ENCODE measurements at places on chromosomes 3 and 15.

DNA sequence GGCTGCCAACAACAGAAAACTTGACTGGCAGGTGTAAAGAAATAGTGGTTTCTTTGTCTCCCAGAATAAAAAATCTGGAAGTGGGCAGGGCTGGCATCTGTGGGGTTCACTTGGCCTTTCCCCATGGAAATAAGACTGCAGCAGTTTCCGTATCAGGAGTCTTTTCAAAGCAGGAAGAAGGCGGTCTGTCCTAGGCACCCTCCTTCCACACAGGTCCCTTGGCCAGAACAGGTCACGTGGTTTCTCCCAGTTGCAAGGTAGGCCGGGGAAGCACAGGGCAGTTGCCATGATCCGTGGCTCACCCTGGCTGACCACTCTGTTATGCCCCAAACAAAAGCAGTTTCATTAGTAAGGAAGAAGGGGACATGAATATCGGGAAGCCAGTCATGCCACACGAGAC, 45.4 kb downstream of the ZDHHC19 start:
- DNase-seq = no peak

- no peak for DNase-seq
Measured at GRCh38 chr3:140931016-140931454, 10.6 kb upstream of the SLC25A36 start.

DNA sequence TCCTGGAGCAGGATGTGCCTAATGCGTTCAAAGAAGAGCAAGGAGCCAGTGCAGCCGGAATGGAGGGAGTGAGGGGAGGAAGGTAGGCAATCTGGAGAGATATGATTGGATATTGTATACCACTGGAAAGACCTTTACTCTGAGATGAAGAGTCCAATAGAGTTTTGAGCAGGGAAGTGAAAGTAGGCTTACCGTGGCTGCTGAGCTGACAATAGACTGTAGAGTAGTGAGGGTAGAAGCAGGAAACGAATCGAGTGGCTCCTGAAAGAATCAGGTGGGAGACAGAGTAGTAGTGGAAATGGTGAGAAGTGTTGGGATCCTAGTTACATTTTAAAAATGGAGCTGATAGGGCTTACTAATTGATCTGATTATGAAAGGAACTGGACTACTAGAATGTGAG, 51.8 kb upstream of the NUDT16 start:
- no peak for DNase-seq

- no peak for DNase-seq
Measured at GRCh38 chr3:166118049-166118448, 280.8 kb upstream of the BCHE start.

GRCh38 chr3:72488738-72489035, 359.6 kb downstream of the SHQ1 start:
- DNase-seq = no peak

- no peak for DNase-seq
Measured at GRCh38 chr3:11602239-11602840, 41.4 kb downstream of the VGLL4 start.

DNA sequence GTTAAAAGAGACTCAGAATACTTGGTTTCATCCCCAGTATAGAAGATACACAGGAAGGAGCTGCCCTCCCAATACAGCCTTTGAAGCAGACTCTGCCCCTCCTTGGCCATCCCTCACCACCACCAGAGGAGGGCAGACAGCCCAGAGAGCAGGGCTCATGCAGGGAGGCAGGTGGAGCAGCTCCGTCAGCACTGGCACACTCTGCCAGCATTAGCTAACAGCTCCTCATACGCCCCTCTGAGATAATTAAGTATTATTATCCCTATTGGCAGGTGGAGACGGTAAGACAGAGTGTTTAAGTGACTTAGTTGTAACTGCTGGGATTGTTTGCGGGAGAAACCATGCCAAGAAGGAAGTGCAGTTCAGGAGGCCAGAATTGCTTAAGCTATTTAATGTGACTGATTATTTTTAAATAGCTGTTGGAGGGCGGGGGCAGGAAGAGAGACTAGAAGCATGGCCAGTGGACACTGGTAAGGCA, 434.0 kb downstream of the EPHB1 start:
- no peak for DNase-seq

- no peak for DNase-seq
Measured at GRCh38 chr3:37768107-37768809, 93.4 kb upstream of the CTDSPL start.

GRCh38 chr3:103511891-103512290, 1077.1 kb downstream of the ZPLD1 start:
- DNase-seq = no peak

DNA sequence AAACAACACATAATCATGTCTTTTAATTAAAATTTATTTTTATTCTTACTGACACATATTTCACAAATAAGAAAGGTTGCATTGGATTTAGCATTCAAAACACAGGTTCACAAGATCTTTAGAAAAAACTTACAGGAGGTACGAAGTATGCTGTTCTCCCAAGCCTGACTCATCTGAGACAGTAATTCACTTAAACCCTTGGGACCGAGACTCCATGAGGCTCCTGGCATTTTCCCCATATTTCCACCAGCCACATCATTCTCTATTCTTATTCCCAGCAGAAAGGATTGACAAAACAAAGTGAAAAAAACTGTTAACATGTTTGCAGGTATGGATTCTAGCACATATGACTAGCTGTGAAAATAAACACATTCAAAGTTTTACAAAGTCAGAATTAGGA, 52.6 kb downstream of the CNTN3 start:
- DNase-seq = no peak
